ENCODE measurements at places on chromosomes 1 and 21.

DNA sequence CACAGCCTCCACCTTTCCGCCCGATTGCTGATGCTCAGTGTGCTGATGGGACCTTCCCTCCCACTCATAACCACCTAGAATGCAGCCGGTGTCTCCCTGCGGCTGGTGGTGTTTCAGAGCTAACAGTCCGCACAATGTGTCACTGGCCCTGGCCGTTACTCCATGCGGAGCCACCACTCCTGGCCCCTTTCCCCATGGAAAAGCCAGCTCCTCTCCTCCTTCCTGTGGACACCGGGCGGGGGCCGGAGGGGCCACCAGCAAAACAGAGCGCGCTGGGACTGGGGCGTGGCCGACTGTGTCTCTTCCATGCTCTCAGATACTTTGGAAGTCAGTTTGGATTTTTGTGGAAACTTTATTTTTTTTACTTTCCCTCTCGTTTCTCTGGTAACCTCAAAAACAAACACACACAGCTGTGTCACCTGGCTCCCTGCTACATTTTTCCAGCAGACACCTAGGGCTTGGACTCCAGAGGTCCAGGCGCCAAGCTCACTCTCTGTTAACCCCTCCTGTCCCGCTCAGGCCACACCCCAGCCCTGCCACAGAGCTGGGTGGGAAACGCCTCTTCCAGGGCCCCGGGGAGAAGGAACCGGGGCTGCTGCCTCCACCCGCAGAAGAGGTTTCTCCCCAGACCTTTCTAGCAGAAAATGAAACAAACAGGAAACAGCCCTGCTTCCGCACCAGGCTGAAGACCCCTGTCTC lies 32.5 kb upstream of the COL6A2 start:
- DNase-seq, result no peak

DNA sequence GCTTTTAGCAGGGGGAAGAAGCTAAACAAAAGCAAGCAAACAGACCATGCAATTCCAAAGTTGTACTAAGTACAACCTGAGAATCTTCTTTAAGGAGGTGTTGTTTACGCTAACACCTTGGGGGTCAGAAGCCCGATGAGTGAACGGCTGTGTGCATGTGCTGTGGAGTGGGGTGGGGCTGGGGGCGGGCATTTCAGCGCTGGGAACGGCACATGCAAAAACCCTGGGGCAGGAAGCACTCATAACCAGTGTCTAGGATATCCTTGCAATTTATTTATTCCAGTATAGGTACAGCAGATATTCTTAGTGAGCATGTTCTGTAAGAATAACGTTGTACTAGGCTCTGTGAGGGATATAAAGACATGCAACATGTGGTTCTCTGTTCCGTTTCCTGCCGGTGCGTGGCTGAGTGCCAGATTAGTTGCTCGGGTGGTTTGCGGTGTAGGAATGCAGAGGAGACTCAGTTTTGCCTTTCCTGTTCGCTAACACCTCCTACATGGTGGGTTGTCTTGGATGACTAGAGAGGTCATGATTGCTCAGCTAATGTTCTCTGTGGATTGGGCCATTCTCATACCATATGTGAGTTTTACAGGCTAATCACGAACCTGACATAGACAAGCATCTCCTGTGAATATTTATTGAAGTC lies 3.7 kb downstream of the FASLG start:
- no peak for DNase-seq

- no peak for DNase-seq
These were observed 3.8 kb upstream of the SLC50A1 start for GRCh38 chr1:155131856-155132255.

DNA sequence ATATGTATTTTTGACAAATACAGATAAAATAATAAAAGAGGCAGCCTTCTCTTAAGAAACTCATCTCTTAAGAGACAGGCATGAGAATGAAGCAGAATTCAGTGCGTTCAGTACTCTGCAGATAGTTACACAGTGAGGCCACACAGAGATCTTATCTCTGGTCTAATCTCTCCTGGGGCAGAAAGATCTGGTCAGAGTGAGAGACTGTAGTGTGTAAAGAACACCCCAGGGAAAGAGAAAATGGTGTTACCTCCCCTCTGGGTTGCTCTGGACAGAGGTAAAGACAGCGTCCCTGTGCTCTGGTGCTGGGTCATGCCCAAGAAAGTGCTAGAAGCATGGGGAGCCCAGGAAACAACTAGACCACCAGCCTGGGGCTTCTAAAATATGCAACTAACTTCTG lies 216.3 kb downstream of the SIPA1L2 start:
- no peak for DNase-seq

GRCh38 chr21:20315042-20315441 lies 683.2 kb upstream of the NCAM2 start:
- DNase-seq, result no peak

GRCh38 chr1:52264530-52265115 lies 101.4 kb downstream of the CC2D1B start:
- no peak for DNase-seq

- no peak for DNase-seq
These were observed 147.0 kb downstream of the RERE start for GRCh38 chr1:8670371-8670818.

GRCh38 chr1:84855691-84856630 lies 37.0 kb downstream of the LPAR3 start:
- DNase-seq, result no peak

- no peak for DNase-seq
These were observed 18.7 kb downstream of the PRPF38A start for GRCh38 chr1:52423055-52423454.

DNA sequence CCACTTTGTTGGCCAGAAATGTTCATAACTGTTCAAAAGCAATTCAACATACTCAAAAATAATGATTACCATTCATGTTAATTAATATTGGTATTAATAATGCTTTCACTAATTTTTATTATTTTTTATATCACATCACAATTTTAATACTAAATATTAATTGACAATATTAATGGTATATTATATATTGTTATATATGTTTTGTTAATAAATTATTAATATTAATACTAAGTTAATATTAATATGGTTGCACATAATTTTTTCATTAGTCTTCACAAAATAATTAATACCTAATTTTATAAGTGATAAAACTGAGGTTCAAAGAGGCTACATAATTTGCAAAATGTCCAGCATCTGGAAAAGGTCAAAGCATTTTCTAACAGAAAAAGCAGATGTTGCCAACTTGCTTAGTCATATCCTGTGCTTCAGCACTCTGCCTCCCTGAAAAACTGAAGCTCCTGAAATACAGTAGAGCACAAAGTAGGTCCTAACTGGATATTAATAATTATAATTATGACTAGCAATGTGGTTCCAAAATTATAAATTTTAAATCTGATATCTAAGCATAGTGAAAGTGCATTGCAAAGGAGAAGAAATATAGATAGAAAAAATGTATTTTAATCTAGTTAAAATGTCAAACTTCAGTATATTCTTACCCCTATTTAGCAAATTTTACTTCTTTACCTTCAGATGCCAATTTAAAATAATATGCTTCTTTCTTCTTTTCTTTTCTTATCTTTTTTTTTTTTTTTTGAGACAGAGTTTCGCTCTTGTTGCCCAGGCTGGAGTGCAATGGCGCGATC lies 123.2 kb upstream of the TNFSF4 start:
- no peak for DNase-seq

DNA sequence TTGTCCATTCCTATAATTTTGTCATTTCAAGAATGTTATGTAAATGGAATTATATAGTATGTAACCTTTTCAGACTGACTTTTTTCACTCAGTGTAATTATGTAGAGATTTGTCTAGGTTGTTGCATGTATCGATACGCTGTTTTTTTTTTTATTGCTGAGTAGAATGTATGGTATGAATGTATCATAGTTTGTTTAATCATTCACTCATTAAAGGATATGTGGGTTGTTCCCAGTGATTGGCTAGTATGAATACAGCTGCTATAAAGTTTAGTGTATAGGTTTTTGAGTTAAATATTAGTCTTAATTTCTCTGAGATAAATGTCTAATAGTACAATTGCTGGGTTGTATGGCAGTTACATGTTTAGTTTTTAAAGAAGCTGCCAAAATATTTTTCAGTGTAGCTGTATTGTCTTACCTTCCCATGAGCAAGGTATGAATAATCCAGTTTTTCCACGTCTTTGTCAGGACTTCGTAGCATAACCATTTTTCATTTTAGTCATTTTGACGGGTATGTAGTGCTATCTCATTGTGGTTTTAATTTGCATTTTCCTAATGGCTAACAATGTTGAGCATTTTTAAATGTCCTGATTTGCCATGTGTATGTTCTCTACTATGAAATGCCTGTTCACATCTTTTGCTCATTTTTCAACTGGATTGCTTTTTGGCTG lies 22.4 kb downstream of the CASQ2 start:
- no peak for DNase-seq

- DNase-seq, result no peak
These were observed 136.9 kb upstream of the L1TD1 start for GRCh38 chr1:62057641-62058290.

- DNase-seq, result no peak
These were observed at the start of gene AGBL4 for GRCh38 chr1:50023292-50024159. Gene AGBL4, minus strand, starts transcription at chr1:50023954.

DNA sequence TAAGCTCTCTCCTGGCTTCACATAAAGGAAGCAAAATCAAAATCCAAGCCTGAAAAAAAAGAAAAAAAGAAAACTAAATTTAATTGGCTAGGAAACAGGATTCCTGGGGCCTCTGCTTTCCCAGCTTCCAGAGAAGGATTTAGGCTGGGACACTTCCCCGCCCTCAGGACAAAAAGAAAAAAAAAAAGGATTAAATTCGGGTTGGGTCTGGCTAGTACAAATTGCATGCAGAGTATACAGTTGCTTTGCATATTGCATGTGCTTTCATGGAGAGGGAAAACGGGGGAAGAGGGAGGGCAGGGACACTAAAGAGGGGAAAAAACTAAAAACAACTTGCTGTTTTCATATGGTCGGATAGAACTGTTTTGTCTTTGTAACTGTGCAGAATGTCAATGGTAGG lies 42.7 kb downstream of the OLIG1 start:
- peak; percentile 50 for DNase-seq

DNA sequence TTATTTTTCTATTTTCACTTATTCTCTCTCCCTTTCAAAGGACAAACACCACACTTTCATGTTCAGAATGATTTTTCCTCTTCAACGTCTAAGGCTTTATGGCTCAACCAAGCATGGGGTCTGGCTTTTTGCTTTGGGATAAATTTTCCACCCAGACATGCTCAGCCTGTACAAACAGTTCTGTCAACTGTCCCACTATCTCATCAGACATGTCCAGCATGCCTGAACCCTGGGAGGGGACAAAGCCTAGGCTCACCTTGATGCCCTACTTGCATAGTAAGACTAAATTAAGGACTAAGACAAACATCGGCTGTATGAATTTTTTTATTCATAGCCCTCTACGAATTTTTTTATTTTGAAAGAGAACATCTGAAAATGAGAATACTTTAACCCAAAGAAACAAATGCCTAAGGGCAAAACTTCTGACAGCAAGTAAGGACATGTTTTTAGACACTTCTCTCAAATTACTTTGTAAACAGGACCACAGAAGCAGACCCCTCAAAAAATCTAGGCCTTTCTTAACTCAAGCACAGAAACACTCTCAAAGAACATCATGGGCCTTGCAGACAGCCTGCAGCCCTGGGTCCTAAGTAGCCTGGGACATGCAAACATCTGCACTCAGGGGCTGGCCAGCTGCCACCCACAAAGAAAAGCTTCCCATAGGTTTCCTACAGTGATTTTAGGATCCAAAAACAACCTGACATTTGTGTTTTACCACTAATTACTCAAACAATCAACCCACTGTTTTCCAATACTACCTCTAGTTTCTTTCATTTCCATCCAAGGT lies 72.3 kb upstream of the PALMD start:
- no peak for DNase-seq

- no peak for DNase-seq
These were observed 161.0 kb downstream of the TRIM33 start for GRCh38 chr1:114349891-114350605.

- DNase-seq, result no peak
These were observed 14.0 kb upstream of the UMODL1 start for GRCh38 chr21:42056996-42057689.

DNA sequence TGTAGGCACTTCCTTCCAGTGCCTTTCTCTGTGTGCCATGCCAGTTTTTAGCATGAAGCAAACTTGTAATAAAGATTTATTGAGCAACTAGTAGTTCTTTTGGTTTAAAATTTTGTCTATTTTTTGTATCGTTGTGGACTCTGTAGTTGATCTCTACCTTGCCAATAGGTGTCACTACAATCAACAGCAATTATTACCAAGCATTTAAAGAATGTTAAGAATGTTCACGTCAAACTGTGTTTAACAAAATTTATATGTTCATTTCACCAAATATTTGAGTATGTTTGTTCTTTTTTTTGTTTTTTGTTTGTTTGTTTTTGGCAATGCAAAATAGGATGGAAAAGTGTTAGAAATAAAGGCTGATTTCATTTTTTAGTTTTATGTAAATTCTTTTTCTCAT lies 208.1 kb downstream of the PATJ start:
- peak; percentile 13 for DNase-seq

- peak; percentile 28 for DNase-seq
These were observed 103.5 kb downstream of the NPHP4 start for GRCh38 chr1:5888606-5889211.

- DNase-seq, result no peak
These were observed 63.1 kb downstream of the ATP5PO start for GRCh38 chr21:33852485-33852884.

DNA sequence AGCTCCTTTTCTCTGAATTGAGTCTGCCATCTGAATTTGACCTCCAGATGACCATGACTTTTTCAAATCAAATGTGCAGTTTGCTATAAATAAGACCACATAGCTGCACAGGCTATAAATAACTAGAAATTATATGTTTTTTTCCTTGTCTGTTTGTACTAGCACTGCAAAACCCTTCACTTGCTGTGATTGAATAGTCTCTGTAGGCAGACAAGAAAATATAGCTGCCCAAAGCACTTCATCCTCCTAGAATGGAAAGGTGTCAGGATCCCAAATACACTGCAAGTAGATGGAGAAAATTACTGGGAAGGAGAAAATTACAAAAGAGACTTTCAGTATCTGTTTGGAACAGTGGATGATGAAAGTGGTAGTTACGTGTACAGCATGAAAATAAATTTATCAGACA lies 175.8 kb downstream of the APP start:
- DNase-seq, result no peak

GRCh38 chr1:170664093-170664827 lies at the start of gene PRRX1:
Gene PRRX1, plus strand, starts transcription at chr1:170664131. Its CDS starts 88 bp downstream, at chr1:170664219.
- DNase-seq, result peak; percentile 55

GRCh38 chr1:215776336-215776735 lies 209.2 kb downstream of the KCTD3 start:
- no peak for DNase-seq

- no peak for DNase-seq
These were observed 604.6 kb downstream of the MRPL39 start for GRCh38 chr21:25002676-25003075.

DNA sequence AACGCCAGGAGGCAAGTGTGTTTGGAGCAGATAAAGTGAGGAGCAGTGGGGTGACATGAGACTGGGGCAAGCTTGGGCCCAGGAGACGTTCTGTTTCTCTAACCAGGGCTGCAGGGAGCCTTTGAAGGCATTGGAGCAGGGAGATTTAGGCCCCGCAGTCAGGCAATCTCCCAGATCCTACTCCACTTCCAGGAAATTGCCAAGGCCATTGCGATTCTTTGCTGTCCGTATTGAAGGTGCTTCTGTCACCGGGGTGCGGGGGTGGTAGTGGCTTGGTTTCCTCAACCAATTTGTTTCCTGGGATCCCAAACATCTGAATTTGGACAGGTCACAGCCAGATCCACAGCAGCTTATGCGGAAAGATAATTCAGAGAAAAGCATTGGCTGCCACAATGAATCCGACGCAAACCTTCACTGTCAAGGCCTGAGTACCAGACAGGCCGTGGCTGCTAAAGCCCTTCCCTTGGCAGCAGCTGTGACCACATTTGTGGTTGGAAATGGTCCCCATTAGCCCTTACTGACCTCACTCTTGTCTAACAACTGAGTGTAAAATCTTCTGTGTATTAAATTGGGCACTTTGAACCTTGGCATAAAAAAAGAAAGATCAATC lies 385.6 kb downstream of the PTPRU start:
- DNase-seq, result no peak

- DNase-seq, result no peak
These were observed 40.7 kb downstream of the DHCR24 start for GRCh38 chr1:54846301-54846700.
